ENCODE measurements at places on chromosomes 1 and 21. TPM values are rescaled to one million over a fixed set of nuclear protein-coding genes. Genes with fewer than 3 reads are reported as not detected.

DNA sequence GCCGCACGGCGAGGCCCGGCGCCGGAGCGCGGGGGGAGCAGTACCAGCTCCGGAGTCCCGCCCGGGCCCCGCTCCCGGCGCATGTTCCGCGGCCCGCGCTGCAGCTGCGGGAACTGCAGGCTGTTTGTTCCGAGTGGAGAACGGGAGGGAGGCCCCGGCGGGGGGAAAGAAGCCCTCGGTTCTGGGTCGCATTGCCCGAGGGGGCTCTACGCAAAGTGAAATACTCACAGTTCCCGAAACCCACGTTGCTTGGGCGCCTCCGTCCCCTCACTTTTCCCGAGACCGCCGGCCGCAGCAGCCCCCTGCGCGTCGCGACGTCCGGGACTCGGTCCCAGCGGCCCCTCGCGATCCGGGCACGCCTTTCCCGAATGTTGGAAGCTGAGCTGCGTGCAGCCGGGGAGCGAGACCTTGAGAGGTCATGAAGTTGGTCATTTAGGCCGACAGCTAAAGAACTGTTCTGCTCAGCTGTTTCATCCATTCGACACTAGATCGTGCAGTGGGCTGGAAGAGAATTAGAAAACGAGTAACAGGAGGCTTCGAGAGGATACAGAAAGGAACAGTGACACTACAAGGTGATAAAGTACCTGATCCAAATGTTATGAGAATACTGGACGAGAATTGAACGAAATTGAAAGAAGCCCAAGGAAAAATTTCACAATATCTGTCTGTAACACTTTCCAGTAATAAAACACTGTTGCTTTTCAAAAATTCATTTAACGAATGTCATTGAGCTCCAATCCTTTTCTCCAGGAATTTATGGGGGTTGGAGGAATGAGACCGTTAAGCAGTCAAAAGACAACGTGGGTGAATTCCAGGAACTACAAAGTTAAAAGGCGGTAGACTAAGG, 657 bp upstream of the LIN9 start:
- peak; percentile 71 for DNase-seq

GRCh38 chr1:112713466-112714312, 1.4 kb downstream of the PPM1J start:
- DNase-seq, result no peak

GRCh38 chr1:9860887-9861286, 37.1 kb upstream of the CLSTN1 start:
- DNase-seq, result no peak

- no peak for DNase-seq
These were observed 750.3 kb upstream of the ADGRL2 start for GRCh38 chr1:81050390-81050789.

GRCh38 chr1:25619101-25619890, 2.7 kb downstream of the MAN1C1 start:
- no peak for DNase-seq

- DNase-seq, result no peak
These were observed 14.2 kb downstream of the MARCKSL1 start for GRCh38 chr1:32321712-32322291.

GRCh38 chr1:169138866-169139670, 32.6 kb downstream of the ATP1B1 start:
- DNase-seq, result no peak

DNA sequence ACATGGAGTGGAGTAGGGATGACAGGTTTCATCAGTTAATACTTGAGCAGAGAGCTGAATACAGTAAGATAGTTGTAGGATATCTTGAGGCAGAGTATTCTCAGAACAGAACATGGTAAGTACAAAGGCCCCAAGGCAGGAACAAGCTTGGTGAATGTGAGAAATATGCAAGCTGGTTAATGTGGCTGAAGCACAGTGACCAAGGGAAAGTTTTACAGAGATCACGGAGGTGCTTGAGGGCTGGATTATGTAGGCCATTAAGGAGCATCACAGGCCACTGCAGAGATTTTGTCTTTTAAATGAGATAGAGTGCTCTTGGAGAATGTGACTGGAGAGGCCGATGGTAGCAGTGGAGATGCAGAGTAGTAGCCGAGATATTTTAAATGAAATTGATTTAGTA, 54.0 kb upstream of the BOLA1 start:
- no peak for DNase-seq

DNA sequence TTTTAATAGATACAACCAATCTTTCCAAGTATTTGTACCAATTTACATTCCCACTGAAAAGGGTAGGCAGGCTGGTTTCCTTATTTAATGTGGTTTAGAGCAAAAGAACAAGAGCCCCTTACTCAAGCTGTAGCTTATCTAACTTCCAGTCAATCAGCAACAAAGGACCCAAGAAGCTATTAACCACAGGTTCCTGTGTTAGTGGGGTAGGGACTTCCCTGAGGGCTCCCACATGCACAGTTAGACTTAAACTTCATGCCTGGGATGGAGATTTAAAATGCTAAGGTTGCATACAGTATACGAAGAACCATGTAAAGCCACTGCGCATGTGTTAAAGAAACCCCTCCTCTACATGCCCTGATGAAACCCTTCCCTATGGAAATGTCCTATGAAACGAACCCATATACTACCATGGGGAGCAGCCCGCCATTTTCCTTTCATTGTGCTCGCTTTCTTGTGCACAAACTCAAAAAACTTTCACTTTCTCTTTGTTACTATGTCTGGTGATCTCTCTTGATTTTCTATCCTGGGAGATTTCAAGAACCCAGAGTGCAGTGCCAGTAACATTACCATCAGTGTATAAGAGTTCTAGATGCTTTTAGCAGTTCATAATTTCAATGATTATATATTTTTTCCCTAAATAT, 23.3 kb upstream of the ST6GALNAC5 start:
- no peak for DNase-seq

DNA sequence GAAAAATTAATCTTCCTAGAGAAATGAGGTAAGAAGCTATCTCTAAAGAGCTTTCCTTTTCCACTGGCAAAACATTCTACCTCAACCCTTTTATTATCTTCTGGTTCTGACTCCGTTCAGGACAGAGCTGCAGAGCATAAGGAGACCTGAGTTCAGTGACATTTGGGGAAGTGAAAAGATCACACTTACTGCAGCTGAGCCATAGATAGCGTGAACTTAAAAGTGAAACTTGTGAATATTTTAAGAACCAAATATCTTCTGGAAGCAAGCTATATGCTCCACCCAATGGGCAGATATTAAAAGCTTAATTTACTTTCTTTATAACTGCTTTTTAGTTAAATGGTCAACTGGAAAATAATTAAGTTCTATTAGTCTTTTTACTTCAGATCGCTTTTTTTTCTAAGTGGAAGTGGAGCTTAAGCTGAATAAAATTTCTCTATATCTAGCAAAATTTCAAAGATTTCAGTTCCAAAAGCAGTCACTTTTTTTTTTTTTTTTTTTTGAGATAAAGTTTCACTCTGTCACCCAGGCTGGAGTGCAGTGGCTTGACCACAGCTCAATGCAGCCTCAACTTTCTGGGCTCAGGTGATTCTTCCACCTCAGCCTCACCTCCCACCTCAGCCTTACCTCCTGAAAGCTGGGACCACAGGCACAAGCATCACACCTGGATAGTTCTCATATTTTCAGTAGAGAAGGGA, 11.9 kb downstream of the PTPN22 start:
- no peak for DNase-seq

- DNase-seq, result no peak
These were observed 8.6 kb upstream of the RCAN1 start for GRCh38 chr21:34623516-34623915.

- DNase-seq, result no peak
These were observed 207.9 kb upstream of the C1orf87 start for GRCh38 chr1:60281360-60281932.

- DNase-seq, result no peak
These were observed 12.3 kb downstream of the PATJ start for GRCh38 chr1:61754545-61754944.

GRCh38 chr1:166721145-166721544, 118.1 kb upstream of the POGK start:
- no peak for DNase-seq

DNA sequence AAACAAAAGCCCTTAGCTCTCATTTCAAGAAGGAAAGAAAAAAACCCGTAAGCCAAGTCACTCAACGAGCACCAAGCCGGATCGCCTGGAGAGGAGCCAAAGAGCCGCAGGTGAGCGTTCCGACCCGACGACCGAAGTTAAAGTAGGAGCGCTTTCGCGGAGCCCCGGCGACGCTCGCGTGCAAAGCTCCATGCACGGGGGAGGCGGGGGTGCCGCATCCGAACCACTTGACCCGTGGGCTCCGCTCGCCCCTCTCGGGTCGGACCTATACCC, 382 bp downstream of the GPBP1L1 start:
- peak; percentile 84 for DNase-seq

POU3F1 gene
- total RNA-seq, result 0.11 TPM

ACTA1 gene
- total RNA-seq, result 1,694 TPM

DNAH14 gene
- total RNA-seq, result 4.6 TPM

LY9 gene
- not detected for total RNA-seq

FAM151A gene
- total RNA-seq, result 1.5 TPM

AVPR1B gene
- not detected for total RNA-seq

Measured in Right ventricle myocardium inferior (tissue), 1 donor.